ENCODE measurements at places on chromosomes 2 and 18. TPM values are rescaled to one million over a fixed set of nuclear protein-coding genes. Genes with fewer than 3 reads are reported as not detected.
A peak's percentile ranks its signal among the peaks of the same experiment; 100 is the strongest.

DNA sequence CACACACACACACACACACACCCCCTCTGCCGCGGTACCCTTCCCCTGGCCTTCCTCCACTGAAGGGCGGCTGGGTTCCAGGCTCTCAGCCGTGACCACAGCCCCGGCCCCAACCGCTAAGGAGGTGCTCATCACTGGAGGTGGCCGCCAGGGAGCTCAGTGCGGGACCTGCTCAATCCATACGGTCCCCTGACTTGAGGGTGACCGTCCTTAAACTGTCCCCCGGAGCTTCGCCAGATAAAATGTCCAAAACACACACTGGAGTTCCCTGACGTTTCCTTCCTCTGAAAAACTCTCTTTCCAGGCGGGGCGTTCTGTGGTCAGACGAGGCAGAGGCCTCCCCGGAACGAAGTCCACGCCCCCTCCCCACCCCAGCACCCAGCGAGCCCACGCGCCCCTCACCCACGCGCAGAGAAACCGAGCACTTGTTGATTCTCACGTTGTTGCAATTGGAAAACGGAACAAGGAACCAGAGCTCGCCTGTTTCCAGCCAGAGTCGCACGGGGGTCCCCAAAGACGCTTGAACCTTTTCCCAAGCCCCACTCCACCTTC, 1.4 kb downstream of the MBP start:
- DNase-seq: peak; percentile 70

GRCh38 chr2:158091647-158092046, 10.0 kb upstream of the UPP2 start:
- no peak for DNase-seq

GRCh38 chr2:199985625-199986207, 30.3 kb downstream of the MAIP1 start:
- no peak for DNase-seq

GRCh38 chr2:33812707-33813106, 213.6 kb upstream of the FAM98A start:
- DNase-seq: no peak

- no peak for DNase-seq
These were observed 46.8 kb downstream of the ZC3H15 start for GRCh38 chr2:186532891-186533290.

DNA sequence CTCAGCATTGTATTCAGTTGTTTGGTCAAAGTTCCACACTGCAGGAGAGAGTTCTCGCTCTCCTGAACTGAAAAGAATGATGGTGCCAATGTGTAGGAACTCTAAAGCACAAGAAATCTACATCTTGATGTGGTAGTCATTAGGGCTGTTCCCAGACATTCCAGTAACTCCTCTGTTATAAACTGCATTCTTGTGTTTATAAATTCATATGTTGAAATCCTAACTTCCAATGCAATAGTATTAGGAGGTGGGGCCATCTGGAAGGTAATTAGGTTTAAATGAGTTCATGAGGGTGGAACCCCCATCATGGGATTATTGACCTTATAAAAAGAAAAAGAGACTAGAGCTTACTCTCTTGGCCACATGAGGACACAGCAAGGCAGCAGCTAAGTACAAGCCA, 239.6 kb downstream of the CDH20 start:
- DNase-seq: no peak

- no peak for DNase-seq
These were observed 2.2 kb upstream of the PDIA6 start for GRCh38 chr2:10814571-10815331.

FOXD4L1 gene
- total RNA-seq: not detected

LOXHD1 gene
- 0.83 TPM for total RNA-seq

EVA1A gene
- total RNA-seq: 9.1 TPM

AQP12B gene
- 9.6 TPM for total RNA-seq

SRD5A2 gene
- total RNA-seq: not detected
